OCI-M1 (cell line): ENCODE measurements at places on chromosomes 12 and 14.

GRCh38 chr12:40327535-40327934, 102.7 kb downstream of the LRRK2 start:
- DNase-seq: no peak

DNA sequence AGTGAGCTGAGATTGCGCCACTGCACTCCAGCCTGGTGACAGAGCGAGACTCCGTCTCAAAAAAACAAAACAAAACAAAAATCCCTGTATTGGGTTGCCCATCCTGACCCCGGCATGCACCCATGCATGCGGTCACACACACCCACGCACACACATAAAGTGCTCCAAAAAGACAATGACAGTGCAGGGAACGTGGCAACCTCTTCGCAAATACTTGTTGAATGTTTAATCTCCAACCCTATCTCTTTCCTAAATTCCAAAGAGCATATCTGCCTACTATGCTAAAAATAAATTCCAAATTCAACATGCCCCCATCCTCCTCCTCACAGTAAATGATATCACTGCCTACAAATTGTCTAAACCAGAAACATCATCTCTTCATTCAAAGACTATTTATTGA, 13.5 kb downstream of the SLC7A7 start:
- no peak for DNase-seq

DNA sequence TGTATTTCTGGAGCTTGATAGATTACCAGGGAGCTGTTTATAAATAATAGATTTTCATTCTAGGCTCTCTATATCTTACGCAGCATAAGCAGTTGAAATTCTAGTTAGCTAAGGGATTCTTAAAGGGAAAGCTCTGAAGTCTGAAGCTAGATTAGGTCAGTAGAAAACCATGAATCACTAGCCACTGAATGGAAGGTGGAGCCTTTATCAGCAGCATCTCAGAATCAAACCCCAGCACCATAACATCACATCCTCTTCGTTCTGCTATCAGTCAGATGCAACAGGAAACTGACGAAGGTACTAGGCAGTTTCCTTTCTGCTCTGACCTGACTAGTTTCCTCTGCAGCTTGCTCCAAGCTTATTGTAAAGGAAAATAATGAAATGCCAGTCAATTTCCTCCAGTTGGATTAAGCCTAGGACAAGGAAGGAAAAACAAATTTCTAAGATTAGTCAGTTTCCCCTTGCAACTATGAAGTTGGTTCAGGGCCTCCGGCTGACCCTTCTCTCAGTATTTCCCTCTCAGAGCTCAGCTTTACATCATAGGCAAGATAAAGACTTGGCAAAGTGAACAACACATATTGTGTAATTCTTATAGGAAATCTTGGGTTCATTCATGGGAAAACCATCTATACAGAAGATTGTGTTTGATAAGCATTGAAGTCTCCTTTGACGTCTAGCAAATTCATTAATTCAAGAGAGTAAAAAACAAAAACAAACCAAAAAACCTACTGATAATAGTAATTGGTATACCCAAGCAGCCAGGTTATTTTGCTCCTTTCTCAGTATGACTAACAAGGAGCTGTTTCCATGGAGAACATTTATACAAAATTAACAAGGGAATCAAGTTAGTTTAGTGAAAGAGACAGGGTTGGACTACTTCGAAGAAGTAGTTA, 43.4 kb upstream of the CFAP54 start:
- DNase-seq: peak; percentile 84

DNA sequence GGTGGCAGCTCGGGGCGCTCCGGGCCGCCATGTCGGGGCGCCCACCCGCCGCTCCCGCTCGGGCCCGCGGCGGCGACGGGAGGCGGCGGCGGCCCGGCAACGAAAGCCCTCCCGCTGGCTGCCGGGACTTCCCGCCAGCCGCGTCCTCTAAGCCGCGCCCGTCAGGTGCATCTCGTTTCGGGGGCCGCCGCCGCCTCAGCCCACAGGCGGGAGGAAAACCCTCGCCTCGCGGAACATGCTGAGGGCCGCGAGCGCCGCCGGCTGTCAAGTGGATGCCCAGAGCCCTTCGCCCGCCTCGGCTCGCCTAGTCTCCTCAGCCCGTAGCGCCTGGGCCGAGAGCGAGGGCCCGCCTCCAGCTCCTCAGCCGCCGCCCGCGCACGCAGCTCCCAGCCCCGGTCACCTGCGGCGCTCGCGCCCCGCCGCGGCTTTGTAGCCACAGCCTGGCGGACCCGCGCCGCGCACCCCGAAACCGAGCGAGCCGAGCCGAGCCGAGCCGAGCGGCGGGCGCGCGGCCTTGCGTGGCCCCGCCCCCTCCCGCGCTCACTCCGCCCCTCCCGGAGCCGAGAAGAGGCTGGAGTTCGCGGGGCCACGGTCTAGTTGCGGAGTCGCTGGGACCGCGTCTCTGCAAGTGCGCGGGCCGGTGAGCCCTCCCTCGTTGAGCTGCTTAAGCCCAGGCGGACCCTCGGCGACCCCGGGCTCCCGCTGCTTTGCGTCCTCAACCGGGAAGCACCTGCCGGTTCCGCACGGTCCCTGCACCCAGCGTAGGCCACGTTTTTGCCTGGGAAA, at the start of gene EML5:
Gene EML5 (minus strand): TSS at position 481 of the 786 bp plus-strand sequence. CDS start 450 bp downstream, at position 31.
- peak; percentile 76 for DNase-seq

- no peak for DNase-seq
Observed at GRCh38 chr14:74569806-74570591, 42.0 kb downstream of the LTBP2 start.
